ENCODE measurements at places on chromosomes 11 and 22. TPM values are rescaled to one million over a fixed set of nuclear protein-coding genes. Genes with fewer than 3 reads are reported as not detected.

Gene TEX54
- not detected for total RNA-seq

Gene CST6
- 0.91 TPM for total RNA-seq

Gene OR52I1
- not detected for total RNA-seq

Gene ACR
- total RNA-seq = not detected

Gene VPREB3
- total RNA-seq = 1.3 TPM

Gene HORMAD2
- total RNA-seq = not detected

Gene ACTN3
- 0.15 TPM for total RNA-seq

Gene OR51B5
- total RNA-seq = not detected

DNA sequence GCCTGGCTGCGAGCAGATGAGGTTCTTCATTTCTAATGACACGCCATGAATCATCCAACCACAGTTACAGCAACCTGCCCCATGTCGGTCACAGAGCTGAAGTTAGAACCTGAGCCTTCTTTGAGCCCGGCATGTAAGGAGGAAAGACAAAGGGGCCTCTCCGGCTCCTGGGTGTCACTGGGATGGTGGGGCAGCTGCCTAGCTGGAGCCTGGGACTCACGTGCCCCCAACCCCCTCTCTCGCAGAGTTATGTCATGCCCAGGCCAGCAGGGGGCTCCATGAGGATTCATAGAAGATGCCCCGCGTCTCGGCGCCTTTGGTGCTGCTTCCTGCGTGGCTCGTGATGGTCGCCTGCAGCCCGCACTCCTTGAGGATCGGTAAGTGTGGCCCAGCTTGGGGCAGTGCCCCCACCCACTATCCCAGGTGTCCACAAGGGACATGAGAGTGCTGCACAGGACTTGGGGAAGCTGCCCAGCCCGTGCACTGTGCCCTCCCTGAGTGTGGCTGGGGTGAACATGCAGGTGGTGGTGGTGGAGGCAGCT, 148.5 kb downstream of the GRIK4 start:
- peak; percentile 29 for DNase-seq

- no peak for DNase-seq
Measured at GRCh38 chr11:21007297-21007696, 337.9 kb downstream of the NELL1 start.

GRCh38 chr11:115980337-115981103, 476.3 kb upstream of the CADM1 start:
- no peak for DNase-seq

GRCh38 chr11:6825231-6825744, 20.2 kb upstream of the OR10A5 start:
- no peak for DNase-seq

DNA sequence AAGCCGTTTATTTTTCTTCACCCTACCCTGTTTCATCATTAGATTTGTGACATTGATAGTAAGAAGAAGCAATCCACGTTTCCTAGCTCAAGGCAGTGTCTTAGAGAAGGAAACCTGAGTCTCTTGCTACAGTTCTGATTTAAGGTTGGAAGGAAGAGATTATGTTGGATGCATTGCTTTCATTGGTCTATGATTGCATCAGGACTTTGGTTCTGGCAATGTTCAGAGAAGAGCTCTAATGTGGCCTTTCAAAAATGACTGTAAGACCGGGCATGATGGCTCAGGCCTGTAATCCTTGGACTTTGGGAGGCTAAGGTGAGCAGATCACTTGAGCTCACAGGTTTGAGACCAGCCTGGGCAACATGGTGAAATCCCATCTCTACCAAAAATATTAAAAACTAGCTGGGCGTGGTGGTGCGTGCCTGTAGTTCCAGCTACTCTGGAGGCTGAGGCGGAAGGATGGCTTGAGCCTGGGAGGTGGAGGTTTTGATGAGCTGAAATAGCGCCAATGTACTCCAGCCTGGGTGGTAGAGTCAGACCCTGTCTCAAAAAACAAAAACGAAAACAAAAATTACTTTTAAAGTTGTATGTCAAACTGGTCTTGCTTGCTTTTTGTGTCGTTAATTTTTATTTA, 4.1 kb downstream of the NUCB2 start:
- DNase-seq = no peak

DNA sequence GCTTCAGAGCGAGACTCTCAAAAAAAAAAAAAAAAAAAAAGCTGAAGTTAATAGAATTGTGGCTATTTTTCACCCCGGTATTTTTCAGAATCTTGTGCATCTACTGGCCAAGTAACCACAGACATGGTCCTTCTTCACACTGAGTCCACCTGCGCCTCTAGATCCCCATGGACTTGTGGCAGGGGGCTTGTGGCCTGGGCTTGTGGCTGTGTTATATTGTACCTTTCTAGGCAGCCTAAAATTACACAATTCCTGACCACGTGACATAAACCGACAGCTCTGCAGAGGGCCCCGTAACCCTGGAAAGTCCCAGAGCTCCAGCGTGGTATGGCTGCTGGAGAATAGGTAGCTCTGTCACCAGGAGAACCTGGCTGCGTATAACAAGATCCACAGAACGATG, 10.9 kb upstream of the NAALADL1 start:
- DNase-seq = no peak

- no peak for DNase-seq
Measured at GRCh38 chr11:41307296-41308080, 152.0 kb downstream of the LRRC4C start.

GRCh38 chr22:35761037-35761436, 43.4 kb downstream of the APOL5 start:
- no peak for DNase-seq

DNA sequence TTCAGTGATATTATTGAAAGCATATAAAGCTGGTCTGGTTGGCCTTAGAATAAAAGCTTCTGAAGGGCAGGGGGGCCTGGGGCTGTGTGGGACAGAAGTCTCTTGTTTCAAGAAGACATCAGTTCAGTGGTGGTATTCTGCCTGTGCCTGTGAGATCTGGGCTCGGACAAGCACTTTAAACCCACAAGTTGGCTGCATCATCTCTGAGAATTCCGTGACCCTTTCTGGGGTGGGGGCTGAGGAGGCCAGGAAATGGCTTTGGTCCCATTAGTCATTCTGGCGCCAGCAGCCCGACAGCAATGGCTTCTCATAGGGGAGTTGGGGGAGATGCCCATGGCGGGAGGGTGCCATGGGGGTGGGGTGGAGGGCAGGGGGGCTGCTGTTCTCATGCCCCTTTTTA, 104.1 kb downstream of the PKNOX2 start:
- DNase-seq = no peak

DNA sequence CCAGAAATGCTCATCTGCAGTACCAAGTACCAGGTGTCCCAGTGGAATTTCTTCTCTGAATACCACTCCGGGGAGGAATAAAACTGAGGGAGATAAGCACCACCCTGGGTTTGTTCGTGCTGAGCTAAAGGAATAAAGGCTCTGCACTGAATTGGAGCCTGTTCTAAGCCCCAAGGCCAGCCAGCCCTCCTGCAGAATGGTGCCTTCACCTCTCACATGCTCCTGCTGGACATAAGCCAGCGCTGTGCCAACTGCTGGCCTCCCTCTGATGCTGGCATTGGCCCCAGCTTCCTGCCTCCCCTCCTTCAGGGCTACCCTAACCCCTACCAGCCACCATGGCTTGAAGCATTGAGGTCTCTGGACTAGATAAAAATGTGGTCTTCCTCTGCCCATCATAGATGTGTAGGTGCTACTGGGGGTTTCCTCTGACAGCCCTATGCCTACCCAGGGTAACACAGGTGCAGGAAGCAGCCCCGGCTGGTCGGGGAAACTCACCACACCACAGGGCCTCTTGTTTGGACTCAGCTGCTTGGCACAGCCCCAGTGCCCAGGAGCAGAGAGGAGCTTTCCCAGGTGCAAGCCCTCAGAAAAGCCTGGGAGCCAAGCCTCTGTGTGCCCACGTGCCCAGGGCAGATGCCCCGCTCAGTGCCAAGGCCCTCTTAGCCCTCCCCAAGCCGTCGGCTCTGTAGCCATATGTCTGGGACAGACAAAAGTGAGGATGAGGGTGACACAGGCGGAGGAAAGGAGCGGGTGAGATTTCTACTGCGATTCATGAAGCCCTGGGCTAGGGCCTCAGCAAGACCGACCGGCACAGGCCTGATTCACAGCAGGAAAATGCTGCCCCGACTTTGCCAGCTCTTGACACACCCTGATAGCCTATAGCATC, 34.1 kb upstream of the JAM3 start:
- no peak for DNase-seq

Data from left cardiac atrium (tissue), 4 donors.